ENCODE measurements at places on chromosomes 12 and 14.

- no peak for DNase-seq
Observed at GRCh38 chr12:129901254-129901653, 2.6 kb downstream of the TMEM132D start.

GRCh38 chr12:110141389-110141788 lies 17.2 kb downstream of the IFT81 start:
- peak; percentile 43 for DNase-seq

- peak; percentile 55 for DNase-seq
Observed at GRCh38 chr12:118188690-118189371, 52.9 kb downstream of the PEBP1 start.

DNA sequence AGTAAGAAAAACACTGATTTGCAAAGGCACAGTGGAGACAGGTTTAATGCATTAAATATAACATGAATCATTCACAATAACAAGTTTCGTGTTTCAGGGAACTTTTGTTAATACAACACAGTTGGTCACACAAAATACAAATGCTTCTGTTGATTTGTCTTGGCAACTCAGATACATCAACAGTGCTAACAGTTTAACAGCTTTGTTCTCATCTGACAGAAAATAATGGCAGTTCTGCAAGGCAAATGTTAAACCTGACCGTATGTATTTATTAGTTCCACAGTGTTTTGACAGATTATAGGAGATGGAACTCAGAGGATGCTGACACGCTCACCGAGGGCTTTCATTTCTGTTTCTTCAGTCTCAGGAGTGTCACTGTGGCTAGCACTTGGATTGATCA lies 350.7 kb downstream of the PRKD1 start:
- DNase-seq = no peak

DNA sequence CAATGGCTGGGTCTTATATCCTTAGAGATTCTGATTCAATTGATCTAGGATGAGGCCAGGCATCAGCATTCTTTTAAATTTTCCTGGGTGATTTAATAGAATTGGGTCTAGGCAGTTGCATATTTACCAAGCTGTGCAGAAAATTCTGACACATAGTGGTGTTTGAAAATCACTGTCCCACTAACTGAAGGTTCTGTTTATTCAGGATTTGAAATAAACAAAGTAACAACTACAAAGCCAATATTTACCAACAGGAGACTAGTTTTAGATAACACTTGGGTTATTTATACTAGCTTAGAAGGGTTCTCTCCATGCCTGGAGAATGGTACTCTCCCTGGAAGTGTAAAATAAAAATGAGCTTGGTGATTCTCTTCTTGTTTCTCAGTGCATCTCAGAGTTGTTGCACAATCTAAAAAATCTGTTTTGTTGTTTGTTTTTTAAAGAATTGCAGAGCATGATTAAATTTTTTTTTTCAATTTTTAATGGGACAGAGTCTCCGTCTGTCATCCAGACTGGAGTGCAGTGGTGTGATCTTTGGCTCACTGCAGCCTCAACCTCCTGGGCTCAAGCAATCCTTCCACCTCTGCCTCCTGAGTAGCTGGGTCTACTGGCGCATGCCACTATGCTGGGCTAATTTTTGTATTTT lies 16.9 kb downstream of the BEST3 start:
- no peak for DNase-seq

GRCh38 chr14:30034152-30034551 lies 106.5 kb upstream of the PRKD1 start:
- DNase-seq = no peak

DNA sequence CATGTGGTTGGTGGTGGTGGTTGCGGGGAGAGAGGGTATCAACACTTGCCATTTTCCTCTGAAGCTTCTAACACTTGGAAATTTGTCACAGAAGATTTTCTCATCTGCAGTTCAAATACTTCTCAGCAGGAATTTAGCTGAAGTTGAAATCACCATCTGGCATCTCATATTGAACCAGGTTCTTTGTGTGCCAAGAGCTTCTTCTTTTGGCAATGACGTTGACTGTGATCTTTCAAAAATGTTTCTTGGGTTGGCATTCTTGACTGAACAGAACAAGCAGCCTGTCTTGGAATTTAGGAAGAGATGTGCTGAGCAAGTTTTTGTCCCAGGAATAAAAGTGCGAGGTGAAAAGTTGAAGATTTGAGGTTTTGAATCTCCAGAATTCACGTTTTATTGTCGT lies 8.7 kb upstream of the NIN start:
- no peak for DNase-seq

DNA sequence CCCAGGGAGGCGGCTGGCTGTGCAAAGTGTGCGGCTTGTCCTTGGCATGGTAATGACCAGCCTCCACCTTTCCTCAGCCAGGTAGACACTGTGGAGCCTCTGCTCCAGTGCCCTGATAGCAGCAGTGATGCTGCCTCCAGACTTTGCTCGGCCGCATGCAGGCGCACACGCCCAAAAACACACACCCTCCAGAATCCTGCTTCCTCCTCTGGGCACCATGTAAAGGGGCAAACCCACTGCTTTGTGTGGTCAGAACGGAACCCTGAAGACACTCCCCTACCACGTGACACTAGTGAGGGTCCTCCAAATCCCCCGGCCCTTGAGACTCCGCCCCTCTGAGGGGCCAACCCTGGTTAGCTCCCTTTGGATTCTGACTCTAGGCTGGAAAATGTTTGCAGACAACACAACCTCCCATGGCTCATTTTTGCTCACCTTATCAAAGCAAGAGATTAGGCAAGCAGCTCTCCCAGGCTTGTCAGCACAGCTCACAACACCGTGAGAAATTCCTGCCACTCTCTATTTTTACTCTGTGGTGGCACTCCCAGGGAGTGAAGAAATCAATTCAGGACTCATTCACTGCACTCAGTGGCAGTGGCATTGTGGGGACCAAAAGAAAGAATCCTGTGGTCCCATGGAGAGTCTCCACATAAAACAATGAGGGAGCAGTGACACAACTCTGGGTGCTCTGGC lies 4.5 kb downstream of the KRT77 start:
- DNase-seq = no peak

GRCh38 chr12:46585854-46586621 lies 213.5 kb upstream of the SLC38A2 start:
- DNase-seq = peak; percentile 60

DNA sequence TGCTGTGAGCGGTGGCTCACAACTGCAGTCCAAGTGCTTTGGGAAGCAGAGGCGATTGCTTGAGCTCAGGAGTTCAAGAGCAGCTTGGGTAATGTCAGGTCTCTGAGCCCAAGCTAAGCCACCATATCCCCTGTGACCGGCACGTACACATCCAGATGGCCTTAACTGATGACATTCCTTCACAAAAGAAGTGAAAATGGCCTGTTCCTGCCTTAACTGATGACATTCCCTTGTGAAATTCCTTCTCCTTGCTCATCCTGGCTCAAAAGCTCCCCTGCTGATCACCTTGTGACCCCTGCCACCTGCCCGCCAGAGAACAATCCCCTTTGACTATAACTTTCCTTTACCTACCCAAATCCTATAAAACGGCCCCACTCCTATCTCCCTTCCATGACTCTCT lies 48.6 kb downstream of the SLC25A47 start:
- DNase-seq = no peak

GRCh38 chr12:82461393-82461792 lies 103.1 kb downstream of the METTL25 start:
- DNase-seq = no peak

DNA sequence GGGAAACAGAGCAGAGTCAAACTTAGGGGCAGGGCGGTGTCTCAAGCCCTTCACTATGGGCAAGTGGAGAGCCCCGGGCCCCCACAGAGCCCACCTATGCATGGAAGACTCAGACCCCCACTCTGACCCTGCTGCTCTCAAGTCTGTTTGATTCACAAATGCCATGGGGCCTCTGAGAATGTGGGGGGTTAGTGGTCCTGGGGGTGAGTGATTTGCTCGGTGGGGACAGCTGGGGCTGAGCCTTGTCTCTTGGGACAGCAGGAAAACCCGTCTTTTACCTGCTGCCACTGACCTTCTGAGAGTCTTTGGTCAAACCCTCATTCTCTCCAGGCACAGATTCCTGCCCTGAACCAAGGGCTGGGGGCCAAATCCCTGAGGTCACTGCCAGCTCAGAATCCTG lies 201.0 kb upstream of the RTL1 start:
- DNase-seq = no peak

- no peak for DNase-seq
Observed at GRCh38 chr12:98373025-98373554, 142.3 kb upstream of the TMPO start.

GRCh38 chr12:115942346-115942745 lies 335.1 kb downstream of the MED13L start:
- no peak for DNase-seq

- DNase-seq = no peak
Observed at GRCh38 chr14:25026476-25027137, 23.3 kb downstream of the STXBP6 start.

DNA sequence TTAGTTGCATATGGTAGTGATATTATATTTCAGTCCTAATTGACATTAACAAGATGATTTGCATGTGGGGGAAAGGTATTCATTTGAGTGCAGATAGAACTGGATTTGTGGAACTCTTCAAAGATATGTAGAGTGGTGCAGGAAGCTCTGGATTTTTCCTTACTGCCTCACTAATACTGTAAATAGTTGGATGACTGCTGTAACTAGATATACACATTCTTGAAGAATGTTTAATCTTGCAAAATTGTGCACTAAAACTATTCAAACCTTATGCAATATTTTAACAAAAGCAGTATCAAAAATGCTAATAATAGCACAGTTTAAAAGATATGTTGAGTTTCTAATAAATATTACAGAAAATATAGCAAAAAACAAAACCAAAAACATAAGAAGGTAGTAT lies 43.1 kb upstream of the ATF7IP start:
- DNase-seq = no peak

DNA sequence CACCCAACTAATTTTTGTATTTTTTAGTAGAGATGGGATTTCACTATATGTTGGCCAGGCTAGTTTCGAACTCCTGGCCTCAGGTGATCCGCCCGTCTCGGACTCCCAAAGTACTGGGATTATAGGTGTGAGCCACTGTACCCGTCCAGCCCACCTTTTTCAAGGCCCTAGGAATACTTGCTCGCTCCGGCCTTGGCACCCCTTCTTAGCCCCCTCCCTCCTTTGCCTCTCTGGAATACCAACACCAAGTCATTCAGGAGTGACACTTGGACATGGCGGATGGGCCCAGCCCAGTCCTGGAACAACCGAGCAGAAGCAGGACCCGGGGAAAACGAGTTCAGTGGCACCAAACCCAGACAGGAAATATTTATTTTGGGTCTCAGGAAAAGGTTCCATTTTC lies 29.1 kb downstream of the PLEKHG3 start:
- no peak for DNase-seq

Measured in femur (tissue), 1 donor.